ENCODE measurements at places on chromosomes 12 and 14. TPM values are rescaled to one million over a fixed set of nuclear protein-coding genes. Genes with fewer than 3 reads are reported as not detected.

KIF5A gene
- total RNA-seq, result 0.50 TPM

ACSM4 gene
- total RNA-seq, result 0.91 TPM

DNA sequence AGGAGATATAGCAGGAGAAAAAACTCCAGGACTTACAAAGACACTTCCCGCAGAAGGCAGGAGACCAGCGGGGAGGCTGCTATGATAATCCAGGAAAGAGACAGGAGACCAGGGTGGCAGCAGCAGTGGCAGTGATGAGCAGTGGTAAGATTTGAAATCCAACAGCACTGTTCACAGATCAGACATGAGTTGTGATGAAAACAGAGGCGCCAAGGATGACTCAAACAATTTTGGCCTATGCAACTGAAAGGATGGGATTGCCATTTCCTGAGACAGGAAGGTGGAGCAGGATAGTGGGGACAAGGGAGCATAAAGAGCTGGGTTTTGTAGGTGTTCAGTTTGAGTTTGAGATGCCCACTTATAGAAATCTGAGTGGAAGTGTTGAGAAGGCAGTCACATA is 108.6 kb upstream of the DYRK2 start:
- DNase-seq, result no peak
- no peak overlapping the region for H3K4me3 ChIP-seq
- no peaks in the 10 kb centered on the region for H3K4me1 ChIP-seq
- H3K36me3 ChIP-seq, result no peaks in the 10 kb centered on the region
- H3K27ac ChIP-seq, result no peak overlapping the region

DNA sequence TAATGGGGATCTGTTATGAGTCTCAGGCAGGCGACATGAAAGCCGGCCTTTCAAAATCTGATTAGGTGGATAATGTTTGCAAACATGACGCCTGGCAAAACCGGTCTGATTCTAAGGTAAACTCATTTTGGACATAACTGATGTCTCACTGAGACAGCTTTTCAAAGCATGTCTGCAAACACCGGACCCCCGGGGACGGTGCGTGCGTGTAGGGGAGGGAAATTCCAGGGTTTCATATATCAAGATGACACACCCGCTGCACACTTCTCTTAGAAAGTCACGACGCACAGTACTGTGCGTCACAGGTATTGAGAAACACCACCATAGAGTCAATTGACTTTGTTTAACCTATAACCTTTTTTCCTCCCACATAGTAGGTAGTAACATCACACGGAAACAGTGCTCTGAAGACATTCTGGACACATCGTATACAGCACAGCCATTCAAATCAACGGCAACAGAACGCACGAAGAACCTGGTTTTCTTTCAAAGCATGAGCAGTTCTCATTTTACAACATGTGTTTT is 43.9 kb upstream of the TESC start:
- H3K4me3 ChIP-seq, result no peak overlapping the region
- DNase-seq, result peak; percentile 53
- no peaks in the 10 kb centered on the region for H3K27me3 ChIP-seq
- H3K4me1 ChIP-seq, result peaks cover 8% of the 10 kb centered on the region

DNA sequence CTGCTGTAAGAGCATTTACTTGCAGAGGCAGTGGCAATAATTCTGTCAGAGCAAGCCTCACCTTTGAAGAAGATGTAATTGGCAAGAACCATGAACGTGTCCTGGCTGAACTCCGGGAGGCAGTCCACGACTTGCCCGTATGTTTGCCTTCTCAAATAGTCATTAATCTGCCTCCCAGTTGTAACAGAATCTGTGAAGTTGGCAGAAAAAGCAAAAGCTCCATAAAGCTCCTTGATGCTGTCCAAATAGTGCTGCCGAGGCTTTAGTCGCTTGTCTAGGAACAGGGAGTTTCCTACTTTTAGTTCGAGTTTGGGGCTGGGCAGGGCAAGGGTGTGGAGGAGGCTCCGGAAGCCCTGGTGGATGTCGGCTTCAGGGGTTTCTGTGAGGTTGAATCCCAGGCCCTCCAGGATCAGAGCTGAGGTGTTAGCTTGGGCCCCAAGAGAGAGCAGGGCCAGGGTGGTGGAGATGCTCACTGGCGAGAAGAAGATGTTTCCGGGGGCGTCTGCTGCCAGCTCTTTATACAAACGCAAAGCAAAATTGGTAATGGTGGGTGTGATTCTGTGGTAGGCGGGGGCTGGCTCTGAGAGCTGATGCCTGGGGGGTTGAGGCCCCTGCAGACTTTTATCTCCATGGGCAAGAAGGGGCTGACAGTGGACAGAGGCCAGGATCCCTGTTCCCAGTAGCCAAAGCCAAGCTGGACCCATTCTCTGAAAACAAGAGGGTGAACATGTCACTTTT is 4.4 kb downstream of the SERPINA11 start:
- no peaks in the 10 kb centered on the region for H3K27me3 ChIP-seq
- no peak overlapping the region for H3K27ac ChIP-seq
- peak; percentile 90 for DNase-seq
- H3K4me3 ChIP-seq, result no peak overlapping the region
- no peaks in the 10 kb centered on the region for H3K4me1 ChIP-seq

DNA sequence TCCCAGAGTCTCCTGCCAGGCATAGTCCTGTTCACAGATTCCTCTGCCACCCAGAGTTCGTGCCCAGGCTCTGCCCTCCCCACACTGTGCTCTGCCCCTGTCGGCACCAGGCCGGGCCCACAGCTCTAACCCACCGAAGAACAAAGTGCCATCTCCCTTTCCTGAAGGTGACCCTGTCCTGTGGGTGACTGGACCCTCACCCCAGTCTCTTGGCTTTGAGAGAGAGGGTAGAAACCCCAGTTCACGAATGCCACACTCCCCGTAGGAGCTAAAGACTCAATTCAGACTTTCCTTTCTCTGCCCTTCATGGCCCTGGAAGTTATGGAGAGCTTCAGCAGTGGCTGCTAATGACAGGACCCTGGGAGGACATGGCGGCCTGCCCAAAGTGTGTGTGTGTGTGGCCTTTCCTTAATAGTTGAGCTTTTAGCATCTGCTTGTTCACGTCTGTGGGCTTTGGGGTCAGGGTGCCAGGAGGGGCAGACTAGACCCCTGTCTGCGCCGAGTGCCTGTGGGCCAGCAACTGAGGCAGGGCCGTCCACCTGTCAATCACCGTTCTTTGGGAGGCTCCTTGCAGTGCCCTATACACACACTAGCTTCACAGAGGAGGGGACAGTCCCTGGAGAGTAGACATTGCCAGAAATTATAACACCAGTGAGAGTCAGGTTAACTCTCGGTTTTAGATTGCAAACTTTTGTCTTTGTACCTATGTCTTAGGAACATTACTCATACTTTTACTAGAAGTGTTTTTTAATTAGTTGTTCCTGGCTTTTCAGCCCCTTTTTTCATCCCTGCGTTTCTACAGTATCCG is 84.6 kb upstream of the DYNC1H1 start:
- no peaks in the 10 kb centered on the region for H3K4me1 ChIP-seq
- H3K27ac ChIP-seq, result no peak overlapping the region
- no peak overlapping the region for H3K4me3 ChIP-seq
- no peaks in the 10 kb centered on the region for H3K27me3 ChIP-seq
- no peaks in the 10 kb centered on the region for H3K36me3 ChIP-seq
